RPMI8226 (cell line): ENCODE measurements at places on chromosomes 6 and 20.

GRCh38 chr6:126701676-126702560, 362.0 kb downstream of the CENPW start:
- peak; percentile 2 for DNase-seq

DNA sequence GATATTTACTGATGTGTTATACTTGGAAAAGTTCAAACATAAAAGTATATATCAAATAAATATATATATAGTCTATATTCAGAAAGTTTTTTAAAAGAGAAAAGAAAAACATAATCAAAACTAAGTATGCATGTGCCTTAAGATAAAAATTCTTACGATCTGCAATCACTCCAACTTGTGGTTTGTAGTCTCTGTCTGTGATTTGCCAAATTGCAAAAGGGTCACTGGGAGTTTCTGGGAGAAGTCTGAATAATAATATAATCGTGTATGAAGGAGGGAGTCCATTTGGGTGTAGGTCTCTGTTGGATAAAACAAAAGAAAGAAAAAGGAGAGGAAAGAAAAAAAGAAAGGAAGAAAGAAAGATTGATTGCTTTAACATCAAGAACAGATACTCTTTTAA, 92.4 kb downstream of the COL12A1 start:
- DNase-seq = no peak

GRCh38 chr6:147941143-147941542, 401.5 kb upstream of the SASH1 start:
- no peak for DNase-seq

- no peak for DNase-seq
Observed at GRCh38 chr20:59939879-59940128, 301 bp downstream of the PPP1R3D start.

DNA sequence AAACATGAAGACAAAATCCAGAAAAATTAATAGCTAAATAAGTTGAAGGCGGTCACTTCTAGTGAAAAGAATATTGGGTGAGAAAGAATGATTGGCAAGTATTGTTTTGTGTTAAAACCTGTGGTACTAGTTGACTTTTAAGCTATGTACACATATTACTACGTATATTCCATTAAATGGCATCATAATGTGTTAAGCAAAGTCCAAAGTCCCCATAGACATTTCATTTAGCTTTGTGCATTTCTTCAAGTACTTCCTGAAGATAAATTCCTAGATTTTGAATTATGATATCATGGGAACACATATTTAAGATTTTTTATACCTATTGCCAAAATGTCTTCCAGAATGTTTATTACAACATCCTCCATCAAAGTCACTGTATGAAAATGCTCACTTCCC, 272.7 kb upstream of the IRAK1BP1 start:
- no peak for DNase-seq

DNA sequence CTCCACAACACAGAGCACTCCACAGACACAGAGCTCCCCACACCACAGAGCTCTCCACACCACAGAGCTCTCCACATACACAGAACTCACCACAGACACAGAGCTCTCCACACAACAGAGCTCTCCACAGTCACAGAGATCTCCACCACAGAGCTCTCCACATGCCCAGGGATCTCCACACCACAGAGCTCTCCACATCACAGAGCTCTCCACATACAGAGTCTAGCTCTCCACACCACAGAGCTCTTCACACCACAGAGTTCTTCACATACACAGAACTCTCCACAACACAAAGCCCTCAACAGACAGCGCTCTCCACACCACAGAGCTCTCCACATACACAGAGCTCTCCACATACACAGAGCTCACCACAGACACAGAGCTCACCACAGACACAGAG, 55.3 kb downstream of the ERMARD start:
- no peak for DNase-seq

DNA sequence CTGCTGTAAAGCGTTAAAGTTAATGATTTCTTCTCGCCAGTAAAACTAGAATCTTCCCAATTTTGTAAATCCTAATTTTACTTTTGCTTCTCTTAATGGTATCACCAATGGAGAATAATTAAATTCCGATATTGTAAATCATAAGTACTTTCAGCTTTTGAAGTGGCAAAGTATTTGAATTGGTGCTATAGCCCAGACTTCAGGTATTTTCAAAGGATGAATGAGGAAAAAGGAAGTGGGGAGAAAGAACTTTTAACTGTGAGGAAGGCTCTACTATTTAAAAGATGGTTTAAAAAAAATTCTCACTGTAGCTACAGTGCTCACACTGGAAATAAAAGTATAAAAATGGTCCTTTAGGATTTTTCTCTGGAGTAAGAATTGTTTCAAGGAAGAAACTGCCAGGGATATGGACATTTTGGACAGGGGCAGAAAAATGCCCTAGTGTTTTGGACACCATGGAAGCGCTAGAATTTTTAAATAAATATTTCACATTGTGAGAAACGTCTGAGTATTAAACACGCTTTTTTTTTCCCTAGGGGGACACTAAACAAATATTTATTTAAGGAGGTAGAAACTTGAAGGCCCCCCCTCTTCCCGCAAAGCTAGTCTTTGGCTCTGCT, 1.3 kb upstream of the TAB2 start:
- DNase-seq = no peak

DNA sequence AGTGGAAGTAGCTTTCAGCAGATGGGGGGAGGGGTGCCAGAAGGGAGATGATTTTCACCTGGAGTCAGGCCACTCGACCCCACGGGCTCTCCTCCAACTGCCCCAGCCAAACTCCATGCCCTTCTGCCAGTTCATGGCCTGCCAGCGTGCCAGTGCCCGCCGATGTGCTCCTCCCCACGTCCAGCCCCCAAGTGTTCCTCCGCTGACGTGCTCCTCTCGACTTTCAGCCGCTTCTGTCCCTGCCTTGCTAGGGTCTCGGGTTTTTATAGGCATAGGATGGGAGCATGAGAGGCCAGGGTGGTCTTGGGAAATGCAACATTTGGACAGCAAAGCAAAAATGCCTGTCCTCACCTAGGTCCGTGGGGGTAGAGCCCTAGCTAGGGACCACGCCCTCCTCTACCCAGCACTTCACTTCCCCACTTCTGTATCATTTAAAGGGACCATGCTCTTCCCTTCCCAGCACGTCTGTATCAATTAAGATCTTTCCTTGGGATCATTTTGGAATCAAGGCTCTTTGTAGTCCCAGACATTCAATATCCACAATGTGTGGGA, 54.4 kb downstream of the PRND start:
- no peak for DNase-seq

DNA sequence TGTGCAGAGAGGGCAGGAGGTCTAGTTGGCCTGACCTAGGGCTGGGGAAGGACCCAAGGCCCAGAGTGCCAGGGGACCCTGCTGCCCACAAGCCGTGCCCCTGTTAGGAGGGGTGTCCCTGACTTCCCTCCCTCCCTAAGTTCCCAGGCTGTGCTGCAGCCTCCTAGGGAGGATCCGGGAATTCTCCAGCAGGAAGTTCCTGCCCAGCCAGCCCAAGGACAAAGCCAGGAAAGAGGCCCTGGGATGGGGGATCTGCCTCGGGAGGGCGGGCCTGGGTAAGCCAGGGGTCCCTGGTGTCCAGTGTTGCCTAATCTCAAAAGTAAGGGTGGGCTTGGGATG, 9.3 kb upstream of the BAK1 start:
- DNase-seq = no peak

- DNase-seq = no peak
Observed at GRCh38 chr6:81795890-81796289, 43.4 kb upstream of the TENT5A start.

GRCh38 chr20:5864428-5864827, 85.9 kb downstream of the TRMT6 start:
- no peak for DNase-seq

DNA sequence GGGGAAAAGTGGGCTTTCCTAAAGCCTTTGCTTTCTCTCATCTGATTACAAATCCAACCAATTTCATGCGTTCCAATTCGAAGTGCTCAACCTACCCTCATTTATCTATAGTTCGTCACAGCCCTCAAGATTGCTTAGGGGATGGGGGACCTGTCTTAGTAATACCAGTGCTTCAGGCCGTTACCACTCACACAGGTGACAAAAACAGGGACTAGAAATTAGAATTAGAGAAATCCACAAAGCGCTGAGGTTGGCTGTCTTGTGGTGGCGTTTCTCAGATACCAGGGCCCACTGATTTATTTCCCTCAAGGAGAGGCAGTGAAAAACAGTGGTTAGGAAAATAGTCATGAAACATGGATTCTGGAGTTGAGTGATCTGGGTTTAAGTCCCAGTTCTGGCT, 121.6 kb upstream of the SPACA1 start:
- DNase-seq = peak; percentile 49

- no peak for DNase-seq
Observed at GRCh38 chr6:43268782-43269272, 25.5 kb downstream of the TTBK1 start.

DNA sequence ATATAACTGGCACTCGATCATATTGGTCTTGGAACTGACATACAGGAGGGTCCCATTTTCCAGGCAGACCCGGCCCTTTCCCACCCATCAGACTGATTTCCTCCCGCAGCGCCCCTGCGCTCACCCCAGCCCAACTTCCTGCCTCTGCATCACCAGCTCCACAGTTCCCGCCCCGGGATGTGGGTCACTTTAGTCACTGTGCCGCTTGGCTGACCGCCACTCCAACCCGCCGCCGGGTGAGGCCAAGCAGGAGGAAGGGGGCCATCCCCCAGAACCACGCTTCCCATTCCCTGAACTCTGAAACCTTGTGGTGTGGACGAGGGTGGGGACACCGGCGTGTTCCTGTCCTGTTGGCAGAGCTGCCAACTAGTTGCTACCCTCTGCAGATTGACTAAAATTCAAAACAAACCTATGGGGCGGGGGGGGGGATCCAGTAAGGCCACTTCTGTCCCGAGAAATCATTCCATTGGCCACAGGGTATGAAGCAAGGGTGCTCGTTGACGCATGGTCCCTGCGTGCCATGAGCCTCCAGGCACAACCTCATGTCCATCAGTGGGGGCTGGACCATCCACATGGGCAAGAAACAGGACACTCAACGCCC, 12.3 kb downstream of the TGM2 start:
- DNase-seq = peak; percentile 27

GRCh38 chr6:113620386-113620785, 236.8 kb upstream of the MARCKS start:
- DNase-seq = no peak

GRCh38 chr6:81768150-81768942, 15.9 kb upstream of the TENT5A start:
- no peak for DNase-seq

DNA sequence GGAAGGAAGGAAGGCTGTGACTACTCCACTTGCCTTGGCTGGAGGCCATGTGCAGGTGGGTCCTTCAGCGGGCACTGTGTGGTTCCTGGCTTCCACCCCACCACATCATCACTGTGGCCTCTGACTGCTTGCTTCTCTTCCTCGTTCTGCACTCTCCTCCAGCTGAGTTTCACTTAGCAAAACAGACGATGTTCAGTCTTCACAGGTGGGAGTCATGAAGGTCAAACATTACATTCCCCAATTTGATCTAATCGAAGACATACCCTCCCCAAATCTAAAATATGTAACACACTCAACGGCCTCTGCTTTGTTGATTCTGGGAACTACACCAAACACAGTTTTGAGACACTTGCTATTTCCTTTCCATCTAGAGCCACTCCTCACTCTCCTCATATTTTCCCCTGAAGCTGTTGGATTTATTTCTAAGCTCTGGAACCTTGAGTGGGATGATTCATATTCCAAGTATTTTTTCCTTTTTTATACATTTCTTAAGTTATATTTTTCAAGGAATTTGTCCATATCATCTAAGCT, 132.5 kb upstream of the FOXA2 start:
- DNase-seq = peak; percentile 91

DNA sequence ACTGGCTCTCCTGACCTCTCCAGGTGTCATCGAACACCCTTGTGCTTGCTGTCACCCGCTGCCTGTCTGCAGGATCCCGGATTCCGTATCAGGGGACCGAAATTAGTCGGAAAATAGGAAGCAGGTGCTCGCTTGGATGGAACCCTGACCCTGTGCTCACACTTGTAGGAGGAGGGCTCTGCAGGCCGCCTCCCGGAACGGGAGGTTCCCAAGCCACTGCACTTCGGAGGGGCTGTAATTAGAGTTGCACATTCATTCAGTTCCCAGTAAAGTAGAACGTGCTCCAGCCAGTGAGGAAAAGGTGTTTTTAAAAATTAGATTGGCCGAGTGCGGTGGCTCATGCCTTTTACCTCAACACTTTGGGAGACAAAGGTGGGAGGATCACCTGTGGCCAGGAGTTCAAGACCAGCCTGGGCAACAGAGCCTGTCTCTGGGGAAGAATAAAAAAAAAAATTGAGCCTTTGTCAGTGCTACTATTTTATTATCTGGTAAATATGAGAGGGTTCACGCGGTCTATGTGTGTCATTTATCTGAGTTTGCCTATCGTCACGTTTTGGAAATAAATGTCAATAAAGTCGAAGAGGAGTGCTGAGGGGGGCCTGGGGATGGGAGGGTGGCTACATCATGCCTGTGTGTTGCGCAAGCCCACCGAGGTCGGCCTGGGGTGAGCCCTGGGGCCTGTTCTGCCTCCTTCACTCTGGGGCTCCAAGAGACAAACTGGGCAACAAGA, 1.5 kb upstream of the GMEB2 start:
- peak; percentile 83 for DNase-seq

- no peak for DNase-seq
Observed at GRCh38 chr20:32333988-32334885, 23.9 kb upstream of the ASXL1 start.

DNA sequence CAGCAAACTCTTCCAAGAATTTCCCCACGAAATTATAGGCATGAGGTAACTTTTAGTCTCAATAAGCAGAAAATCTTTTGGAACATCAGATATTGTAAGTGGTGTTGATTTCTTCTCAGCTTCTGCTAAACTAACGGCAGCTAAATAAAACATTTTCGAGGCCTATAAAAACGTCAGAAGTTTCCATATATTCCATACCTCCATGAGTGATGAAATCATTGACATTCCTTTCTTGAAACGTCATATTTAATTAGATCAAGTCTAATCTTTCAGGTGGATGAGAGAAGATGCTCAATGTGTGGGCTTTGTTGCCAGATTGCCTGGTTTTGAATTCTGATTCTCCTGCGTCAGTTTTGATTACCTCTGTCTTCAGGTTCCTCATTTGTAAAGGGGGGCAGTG, 81.3 kb downstream of the CDC5L start:
- no peak for DNase-seq

DNA sequence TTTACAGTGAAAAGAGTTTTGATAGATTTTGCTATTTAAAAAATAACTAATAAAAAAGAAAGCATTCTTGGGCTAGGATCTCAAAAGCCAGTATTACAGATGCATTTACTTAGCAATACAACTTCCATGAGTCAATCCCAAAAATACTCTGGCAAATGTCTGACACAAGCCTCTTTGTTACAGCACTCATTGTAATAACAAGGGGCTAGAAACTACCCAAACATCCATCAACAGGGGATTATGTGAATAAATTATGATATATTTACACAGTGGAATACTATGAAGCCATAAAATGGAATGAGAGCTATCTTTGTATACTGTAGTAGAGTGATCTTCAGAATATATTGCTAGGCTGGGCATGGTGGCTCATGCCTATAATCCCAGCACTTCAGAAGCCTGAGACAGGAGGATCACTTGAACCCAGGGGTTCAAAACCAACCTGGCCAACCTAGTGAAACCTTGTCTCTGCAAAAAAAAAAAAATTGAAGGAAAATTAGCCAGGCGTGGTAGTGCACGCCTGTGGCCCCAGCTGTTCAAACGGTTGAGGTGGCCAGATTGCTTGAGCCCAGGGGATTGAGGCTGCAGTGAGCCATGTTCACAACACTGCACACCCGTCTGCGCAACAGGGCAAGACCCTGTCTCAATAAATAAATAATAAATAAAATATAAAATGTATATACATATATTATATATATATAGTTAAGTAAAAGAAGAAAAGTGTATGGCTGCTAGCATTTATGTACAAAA, 34.7 kb upstream of the TOP1 start:
- no peak for DNase-seq
